ENCODE measurements at places on chromosomes 5 and 9. TPM values are rescaled to one million over a fixed set of nuclear protein-coding genes. Genes with fewer than 3 reads are reported as not detected.

The GABRA6 gene
- total RNA-seq: not detected

The HSPB3 gene
- 68.8 TPM for total RNA-seq

The TMOD1 gene
- total RNA-seq: 97.6 TPM

The ARHGEF39 gene
- total RNA-seq: 1.7 TPM

The C9orf40 gene
- 6.2 TPM for total RNA-seq

The SLC1A1 gene
- 2.0 TPM for total RNA-seq

The NR6A1 gene
- total RNA-seq: 1.8 TPM

The C5orf52 gene
- total RNA-seq: not detected

The LRRC14B gene
- not detected for total RNA-seq

The CARTPT gene
- 7.4 TPM for total RNA-seq

The PARP8 gene
- total RNA-seq: 17.1 TPM

The PCDHGA10 gene
- total RNA-seq: 2.3 TPM
